ENCODE measurements at places on chromosomes 1 and 21.

DNA sequence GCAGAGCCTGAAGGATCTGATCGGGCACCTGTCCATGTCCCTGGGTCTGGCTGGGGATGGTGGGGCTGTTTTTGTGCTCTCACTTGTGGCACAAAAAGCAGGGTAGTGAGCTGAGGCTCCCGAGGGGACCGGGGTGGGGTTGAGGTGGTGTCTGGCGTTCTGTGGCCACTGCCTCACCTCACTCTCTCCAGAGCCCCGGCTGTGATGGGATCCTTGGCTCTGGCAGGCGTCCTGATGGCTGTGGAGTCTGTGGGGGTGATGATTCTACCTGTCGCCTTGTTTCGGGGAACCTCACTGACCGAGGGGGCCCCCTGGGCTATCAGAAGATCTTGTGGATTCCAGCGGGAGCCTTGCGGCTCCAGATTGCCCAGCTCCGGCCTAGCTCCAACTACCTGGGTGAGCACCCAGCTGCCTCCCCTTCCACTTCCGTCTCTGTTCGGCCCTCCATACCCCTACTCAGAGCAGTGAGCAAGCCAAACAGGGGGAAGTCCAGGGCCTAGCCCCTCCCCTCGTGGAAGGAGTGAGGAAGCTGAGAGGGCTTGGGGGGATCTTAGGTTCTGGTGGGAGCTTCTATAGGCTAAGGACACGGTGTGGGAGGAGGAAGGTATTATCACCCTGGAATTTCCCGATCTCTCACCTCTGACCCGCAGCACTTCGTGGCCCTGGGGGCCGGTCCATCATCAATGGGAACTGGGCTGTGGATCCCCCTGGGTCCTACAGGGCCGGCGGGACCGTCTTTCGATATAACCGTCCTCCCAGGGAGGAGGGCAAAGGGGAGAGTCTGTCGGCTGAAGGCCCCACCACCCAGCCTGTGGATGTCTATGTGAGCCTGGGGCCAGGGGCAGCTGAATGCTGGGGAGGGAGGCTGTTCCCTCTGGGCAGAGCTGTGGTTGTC lies 7.0 kb downstream of the ADAMTSL4 start:
- no peak for DNase-seq

GRCh38 chr1:67534627-67535065 lies 104.4 kb upstream of the SERBP1 start:
- no peak for DNase-seq

DNA sequence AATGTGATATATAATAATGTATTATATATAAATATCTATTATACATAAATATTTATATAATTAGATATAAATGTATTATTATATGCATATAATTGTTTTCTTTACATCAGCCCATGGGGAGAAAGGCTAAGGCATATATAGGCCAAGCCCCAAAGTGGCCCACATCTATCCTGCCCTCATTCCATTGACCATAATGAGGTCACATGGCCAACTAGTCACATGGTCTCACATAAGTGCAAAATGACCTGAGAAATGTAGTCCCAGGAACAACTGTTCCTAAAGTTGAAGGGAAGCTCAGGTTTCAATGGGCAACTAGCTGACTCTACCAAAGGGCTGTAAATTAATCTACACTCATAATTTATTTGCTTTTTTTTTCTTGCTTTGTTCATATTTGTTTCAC lies 14.5 kb upstream of the CCDC185 start:
- DNase-seq: no peak

- no peak for DNase-seq
Observed at GRCh38 chr1:205633421-205633976, 1.7 kb upstream of the ELK4 start.

GRCh38 chr1:7469255-7469938 lies 301.7 kb upstream of the VAMP3 start:
- DNase-seq: no peak

GRCh38 chr1:103949779-103950178 lies 200.1 kb downstream of the AMY1C start:
- no peak for DNase-seq

- DNase-seq: no peak
Observed at GRCh38 chr1:22317231-22317919, 134.3 kb upstream of the ZBTB40 start.

DNA sequence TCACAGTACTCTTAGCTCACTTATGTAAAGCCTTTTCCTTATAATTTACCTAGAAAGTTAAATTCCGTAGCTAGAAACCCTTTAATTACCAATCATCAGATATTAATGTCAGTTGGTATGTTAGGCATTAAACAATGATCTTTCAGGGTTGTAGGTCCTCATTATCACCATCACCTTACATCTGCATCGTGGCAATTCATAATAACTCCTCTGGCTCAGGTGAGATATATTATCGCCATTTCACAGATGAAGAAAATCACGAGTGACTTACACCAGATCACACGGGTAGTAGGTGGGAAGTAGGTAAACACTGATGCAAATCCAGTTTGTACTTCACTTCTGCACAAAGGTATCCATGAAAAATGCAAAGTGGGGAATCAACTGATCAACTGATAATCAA lies 639 bp downstream of the NUP133 start:
- DNase-seq: no peak

DNA sequence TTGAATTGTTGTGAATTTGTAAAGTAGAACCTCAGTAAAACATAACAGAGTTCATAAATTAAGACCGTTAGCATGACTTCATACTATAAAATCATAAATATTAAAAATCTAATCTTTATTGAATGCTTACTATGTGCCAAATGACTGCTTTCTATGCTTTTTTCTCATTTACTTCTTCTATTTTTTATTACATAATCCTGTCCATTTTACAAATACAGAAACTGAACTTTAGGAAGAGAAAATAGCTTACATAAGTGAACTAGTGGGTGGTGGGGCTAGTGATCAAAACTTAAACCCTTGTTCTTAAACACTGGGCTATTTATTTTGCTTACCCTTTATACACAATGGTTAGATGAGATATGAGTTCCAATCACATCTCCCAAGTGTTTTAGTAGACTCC lies 122.3 kb downstream of the ZC3H11B start:
- no peak for DNase-seq

GRCh38 chr21:41605178-41605933 lies 97.4 kb upstream of the TMPRSS2 start:
- DNase-seq: no peak

DNA sequence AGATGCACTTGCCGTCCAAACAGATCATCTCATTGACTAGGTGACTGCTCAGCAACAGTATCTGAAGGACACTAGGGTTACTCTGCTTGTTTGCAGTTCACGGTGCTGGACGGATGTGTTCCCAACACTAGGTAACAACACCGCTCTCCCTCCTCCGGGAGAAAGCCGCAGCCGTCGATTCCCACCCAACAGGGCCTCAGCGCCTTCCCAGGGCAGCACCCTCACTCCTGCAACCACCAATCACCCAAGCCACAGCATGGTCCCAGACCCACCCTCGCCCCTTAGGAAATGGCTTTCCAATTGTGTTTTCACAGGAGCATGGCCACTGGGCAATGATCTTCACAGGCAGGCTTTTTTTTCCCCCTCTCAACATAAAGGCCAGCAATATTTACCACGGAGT lies 779 bp downstream of the TLR5 start:
- DNase-seq: no peak

- no peak for DNase-seq
Observed at GRCh38 chr1:6930732-6931300, 145.6 kb downstream of the CAMTA1 start.

- DNase-seq: no peak
Observed at GRCh38 chr21:34926803-34927467, 122.2 kb downstream of the RUNX1 start.

DNA sequence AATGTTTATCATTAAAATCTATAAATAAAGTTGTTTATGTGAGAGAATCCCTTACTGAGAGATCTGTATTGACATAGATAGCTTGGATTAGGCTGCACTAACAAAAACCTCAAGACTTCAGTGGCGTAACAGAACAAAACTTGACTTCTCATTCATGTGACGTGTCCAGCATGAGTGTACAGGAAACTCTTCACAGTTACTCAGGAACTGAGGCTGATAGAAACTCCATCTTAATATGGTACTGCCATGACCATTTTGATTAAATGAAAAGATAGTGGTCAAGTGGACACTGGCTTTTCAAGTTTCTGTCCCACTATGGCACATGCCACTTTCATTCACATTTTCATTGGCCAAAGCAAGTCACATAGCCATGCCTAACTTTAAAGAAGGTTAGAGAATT lies 3.7 kb downstream of the ST3GAL3 start:
- no peak for DNase-seq

GRCh38 chr1:157819896-157820295 lies at the start of gene FCRL1:
TSS of gene FCRL1 (minus strand) at chr1:157820120. CDS start at chr1:157820037, 83 bp downstream.
- no peak for DNase-seq

- DNase-seq: no peak
Observed at GRCh38 chr1:198295971-198296370, 139.2 kb downstream of the NEK7 start.

DNA sequence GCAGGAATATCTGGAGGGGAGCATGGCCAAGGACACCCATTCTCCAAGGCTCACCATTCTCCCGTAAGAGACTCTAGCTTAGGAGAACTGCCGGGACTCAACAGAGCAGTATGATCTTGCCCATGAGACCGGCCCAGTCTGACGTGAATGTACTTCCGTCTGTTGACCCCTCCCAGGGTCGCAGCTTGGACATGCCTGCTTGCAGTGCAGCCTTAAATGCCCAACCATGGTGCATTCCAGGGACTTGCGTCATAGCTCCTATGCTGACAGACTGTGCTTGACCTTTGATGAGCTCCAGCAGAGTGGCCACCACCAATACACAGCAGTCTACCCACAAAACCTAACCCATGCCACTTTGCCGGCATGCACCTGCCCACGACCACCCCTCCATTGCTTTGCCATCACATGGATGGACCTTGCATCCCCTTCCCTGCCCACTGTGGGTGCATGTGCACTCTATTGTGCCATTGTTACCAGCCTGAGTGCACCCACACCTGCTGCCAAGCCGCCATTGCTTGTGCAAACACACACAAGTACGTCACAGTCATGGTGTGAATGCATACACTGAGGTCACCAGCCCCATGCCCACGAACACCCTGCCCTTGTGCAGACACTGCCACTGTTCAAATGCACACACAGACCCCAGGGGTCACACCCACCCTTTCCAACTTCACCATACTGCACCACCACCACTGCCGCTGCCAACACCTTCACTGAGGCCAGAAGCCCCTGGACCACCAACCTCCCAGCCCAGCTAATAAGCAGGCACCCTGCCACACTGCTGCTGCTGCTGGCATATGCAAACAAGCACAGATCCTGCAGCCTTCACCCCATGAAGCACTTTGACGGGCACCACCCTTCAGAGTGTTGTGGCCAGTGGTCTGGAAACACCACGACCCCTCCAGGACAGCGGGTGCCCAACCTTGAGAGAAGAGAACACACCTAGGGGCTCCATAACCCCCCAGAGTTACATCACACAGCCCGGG lies 1141.3 kb downstream of the BRINP3 start:
- no peak for DNase-seq

DNA sequence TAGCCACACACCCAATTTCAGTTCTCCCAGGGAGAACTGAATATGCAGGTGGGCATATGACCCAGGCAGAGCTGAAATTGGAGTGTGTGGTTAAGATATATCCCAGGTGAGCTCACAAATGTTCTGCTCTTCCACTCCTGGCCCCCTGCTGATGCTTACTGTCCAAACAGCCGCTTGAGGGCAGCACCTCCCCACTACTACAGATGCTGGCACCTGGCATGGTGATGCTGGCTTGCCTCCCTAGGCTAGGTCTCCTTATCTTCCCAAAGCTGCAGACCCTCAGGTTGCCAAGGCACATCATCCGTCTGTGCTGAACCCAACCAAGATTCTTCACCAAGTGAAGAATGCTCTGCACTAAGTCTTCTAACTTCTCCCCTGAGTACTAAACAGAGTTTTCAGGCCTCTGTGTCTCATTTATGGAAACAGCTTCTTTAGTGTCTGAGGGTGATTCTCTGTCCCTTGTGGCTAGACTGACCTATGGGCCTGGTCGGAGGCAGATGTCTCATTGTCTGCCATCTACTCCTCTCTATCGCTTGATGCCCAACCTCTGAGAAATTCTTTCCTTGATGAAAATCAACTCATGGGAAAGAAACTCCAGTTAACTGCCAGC lies 27.2 kb downstream of the XCL1 start:
- DNase-seq: no peak

- DNase-seq: no peak
Observed at GRCh38 chr1:10178597-10179405, 31.6 kb upstream of the KIF1B start.

DNA sequence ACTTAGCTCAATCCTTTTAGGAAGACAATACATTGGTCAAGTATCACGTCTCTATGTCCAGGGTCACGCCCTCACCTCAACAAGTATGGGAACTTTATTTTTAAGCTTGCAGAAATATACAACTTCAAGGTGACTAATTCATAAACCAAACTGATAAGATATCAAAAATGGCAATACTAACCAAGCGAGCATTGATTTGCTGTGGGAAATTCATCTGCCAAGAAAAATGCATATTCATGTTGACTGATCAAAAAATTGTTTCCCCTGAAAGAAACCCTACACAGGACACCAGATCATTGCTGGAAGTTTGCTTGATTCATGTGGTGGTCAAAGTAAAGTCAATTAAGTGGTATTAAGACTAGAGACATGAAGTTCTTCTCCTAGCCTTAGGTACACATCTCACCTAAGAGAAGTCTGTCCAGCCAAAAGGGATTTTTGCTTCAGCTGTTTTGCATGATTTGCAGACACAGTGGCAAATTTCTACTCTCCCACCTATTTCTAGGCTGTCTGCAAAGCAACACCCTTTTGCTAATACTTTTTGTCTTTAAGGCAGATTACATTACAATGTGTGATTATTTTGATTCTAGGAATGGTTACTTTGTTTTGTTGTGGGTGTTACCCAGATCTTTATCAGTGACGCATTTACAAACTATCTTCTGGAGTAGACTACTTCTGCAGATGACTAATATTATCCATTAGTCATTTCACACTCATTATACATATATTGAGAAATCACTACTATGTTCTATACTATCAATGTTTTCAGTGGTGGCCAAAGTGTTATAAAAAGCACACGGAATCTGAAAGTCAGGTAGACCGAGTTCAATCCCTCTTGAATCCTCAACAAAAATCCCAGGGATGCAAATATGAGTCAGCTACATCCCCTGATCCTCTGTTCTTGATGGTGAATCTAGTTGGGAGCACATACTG lies 12.4 kb downstream of the SAMSN1 start:
- DNase-seq: no peak

- DNase-seq: no peak
Observed at GRCh38 chr1:45557422-45557944, 6.9 kb downstream of the AKR1A1 start.

- DNase-seq: no peak
Observed at GRCh38 chr1:165988275-165988674, 160.9 kb downstream of the UCK2 start.

DNA sequence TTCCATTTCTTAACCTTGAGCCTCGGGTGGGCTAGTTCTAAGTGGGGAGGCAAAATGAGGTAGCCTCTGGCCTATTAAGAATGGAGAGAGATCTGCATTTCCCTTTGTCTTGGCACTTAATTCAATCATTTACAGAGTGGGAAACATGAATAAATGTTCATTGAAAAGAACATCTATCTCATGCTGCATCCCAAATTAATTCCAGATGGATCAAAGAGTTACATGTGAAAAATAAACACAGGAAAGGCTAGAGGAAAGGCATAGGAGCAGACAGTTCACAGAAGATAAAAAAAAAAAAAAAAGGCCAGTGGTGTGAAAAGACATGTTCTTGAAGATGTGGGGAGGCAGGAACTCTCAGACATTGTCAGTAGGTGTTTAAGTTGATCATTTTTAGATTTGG lies 35.7 kb upstream of the EPS8L3 start:
- DNase-seq: no peak

GRCh38 chr1:51329443-51330325 lies 678 bp downstream of the TTC39A start:
- DNase-seq: no peak
